ENCODE measurements at places on chromosomes 4 and X.
A peak's percentile ranks its signal among the peaks of the same experiment; 100 is the strongest.

GRCh38 chr4:123415977-123416376, 19.4 kb downstream of the SPRY1 start:
- no peak for DNase-seq

DNA sequence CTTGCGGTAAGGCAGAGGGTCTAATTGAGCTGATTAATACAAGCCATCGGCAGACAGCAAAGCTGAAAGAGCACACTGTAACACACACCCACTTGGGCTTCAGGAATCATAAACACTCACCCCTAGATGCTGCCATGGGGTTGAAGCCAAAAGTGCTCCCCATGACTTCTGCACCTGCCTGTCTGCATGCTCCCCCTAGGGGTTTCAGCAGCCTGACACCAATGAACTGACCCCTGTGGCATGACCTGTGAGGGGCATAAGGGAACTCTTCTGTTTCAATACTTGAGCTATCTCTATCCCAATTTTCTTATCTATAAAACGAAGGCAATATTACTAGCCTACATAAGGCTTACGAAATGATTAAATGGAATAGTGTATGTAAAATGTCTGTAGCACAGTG, 23.0 kb upstream of the IL13RA2 start:
- DNase-seq = no peak

- DNase-seq = no peak
Observed at GRCh38 chr4:113445286-113445685, 316.3 kb downstream of the CAMK2D start.

- no peak for DNase-seq
Observed at GRCh38 chrX:126170720-126171119, 4.6 kb upstream of the DCAF12L2 start.

- DNase-seq = no peak
Observed at GRCh38 chr4:80751200-80751599, 279.3 kb upstream of the BMP3 start.

DNA sequence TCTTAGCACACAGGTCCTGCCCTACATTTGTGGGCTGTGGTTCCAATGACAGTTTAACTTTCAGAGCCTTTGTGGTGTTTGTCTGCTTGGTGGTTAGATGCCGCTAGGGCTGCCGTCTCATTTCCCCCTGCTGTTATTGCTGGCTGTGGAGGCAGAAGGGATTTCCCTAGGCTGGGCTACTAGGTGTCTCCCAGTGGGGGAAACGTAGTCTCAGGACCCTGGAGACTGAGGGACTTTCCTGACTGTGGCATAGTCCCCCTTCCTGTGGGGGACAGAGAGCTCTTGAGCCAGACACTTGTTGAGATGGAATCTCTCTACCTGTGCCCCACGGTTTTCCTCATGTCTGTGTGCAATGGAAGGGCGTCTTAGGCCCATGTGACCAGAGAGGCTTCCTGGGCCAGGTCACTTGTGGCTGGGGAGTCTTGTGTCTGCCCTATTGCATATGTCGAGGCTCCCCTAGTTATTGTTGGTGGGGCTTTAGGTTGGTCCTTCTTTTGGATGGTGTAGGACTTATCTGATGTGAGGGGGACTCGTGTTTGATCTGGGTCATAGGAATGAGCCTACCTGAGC, 68.2 kb downstream of the ARHGAP10 start:
- no peak for DNase-seq

- no peak for DNase-seq
Observed at GRCh38 chrX:57044245-57044644, 48.9 kb upstream of the SPIN3 start.

DNA sequence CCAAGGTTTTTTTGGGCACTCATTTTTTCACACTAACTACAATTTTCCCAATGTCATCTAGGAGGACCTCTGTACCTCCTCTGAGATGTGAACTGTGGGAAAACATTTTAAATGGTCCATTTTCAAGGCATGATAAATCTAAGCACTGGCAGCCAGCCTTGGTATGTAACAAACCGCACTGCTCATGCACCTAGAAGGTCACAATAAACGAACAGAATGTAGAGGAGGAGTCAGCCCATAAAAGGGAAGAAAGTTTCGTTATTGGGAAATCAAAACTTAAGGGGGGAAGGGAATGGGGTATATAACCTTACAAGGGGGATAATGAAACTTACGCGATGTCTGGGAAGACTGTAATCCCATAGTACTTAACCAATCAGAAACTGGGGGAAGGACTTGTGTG, 16.4 kb downstream of the COX18 start:
- DNase-seq = no peak

GRCh38 chrX:13167481-13168231, 123.2 kb upstream of the FAM9C start:
- peak; percentile 77 for DNase-seq

DNA sequence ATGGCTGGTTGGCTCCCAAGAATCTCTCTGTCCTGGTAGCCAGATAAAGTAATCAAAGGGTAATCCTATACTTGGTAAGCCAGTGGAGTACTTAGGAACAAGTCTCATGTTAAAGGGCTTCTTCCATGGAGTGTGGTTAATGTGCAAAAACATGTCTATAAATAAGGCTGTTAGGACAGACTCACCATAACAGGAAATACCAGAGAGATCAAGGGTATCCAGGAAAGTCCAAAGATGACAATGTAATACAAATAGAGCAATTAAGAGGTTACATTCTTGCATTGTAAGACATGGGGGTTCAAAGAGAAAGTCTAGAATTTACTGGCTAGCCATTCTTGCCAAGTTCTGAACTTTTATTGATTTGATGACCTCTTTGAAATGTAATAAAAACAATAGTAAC, 61.9 kb upstream of the ZCCHC13 start:
- no peak for DNase-seq

DNA sequence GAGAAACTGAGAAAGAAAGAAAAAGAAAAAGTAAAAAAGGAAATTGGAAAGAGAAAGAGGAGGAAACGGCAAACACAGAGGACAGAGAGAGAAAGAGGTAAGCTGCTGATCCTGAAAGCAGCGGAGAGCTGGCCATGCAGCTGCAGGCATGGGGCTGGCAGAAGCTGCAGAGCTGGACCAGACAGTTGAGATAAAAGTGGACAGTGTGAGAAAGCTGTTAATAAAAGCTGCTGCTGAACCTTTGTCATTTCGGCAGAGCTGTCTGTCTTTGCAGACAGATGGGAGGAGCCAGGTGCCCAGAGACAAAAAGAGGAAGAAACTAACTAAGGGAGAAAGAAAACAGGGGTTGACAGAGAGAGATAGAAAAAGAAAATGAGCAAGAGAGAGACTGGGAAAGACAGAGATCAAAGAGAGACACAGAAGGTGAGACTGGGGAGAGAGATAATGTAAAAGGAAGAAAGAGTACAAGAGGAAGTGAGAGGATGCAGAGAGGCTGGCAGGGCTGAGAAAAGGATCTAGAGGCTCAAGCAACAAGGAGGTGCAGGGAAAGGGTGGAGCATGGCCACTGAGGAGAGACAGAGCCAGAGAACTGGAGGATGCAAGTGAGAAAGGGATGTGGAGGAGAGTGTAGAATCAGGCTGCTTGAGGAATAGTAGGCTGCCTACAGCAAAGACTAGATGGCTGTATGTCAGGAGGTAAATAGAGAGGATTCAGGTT, 376.8 kb upstream of the FGF16 start:
- DNase-seq = no peak

DNA sequence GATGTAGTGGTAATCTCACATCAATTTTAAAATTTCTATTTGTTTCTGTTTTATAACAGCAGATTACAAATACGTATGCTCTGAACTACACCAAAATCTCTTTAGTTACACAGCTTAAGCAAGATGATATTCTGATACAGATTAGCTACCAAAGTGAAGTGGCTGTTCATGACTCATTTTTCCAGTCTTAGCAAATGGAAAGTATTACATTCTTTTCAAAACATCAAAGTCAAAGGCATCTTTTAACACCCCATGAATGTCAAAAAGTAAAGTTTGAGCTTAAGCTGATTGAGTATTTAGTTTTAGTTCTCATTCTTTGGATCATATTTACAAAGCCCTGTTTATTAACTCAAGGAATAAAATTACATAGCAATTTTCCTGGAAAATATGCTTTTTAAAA, 6.6 kb upstream of the HPGDS start:
- DNase-seq = no peak

DNA sequence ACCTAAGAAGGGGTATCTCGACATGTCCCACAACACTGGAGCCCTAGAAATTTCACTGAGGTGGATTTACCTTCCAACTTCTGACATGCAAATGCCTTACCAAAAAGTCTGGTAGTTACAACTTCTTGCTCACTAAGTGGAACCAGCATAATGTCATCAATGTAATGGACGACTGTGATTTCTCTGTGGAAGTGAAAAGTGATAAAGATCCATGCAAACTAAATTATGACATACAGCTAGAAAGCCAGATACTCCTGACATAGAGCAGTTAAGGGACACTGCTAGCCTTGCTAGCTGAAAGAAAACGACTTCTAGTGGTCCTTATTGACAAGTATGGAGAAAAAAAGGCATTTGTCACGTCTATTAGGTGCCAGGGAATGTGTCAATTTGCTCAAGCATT, 191.1 kb downstream of the MAB21L2 start:
- no peak for DNase-seq

GRCh38 chr4:36010397-36010929, 233.9 kb downstream of the ARAP2 start:
- no peak for DNase-seq

DNA sequence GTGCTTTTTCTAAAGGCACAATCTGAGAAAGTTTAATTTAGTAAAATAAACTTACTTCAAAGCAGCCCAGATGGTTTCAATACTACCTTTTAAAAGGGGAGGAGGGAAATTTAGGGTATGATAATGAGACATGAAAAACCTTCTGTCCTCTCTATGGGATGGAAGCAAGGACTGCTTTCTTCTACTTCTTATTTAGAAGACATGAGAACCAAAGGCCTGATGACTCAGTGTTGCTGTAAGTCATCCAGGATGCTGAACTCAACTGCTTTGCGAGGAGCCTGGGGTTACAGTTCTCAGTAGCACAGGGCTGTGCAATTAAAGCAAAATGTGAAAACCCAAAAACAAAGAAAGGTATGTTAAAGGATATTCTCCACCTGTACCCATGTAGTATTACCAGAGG, 140.8 kb upstream of the EDNRA start:
- DNase-seq = no peak
